ENCODE measurements at places on chromosomes 2 and 18. TPM values are rescaled to one million over a fixed set of nuclear protein-coding genes. Genes with fewer than 3 reads are reported as not detected.

The AOX1 gene
- total RNA-seq, result 0.08 TPM

The ASIC4 gene
- total RNA-seq, result not detected

The C2orf78 gene
- not detected for total RNA-seq

The SMAD2 gene
- 140 TPM for total RNA-seq

The GALM gene
- total RNA-seq, result 27.6 TPM

The RIT2 gene
- total RNA-seq, result not detected

DNA sequence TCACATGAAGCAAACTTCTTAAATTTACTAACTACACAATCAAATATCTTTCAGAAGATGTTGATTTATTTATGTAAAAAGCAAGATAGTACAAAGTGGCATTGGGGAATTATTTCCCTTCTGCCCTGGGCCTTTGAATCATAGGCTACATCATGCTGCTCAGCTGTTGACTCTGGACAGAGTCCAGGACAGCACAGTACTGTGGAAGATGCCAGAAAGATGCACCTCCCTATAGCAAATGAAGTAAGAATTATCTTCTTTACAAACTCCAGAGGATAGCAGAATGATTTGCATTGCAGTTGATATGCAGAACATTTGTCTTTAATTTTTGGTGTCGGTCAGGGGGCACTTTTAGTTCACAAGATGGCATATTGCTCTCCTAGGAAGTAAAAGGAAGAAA, 1354.5 kb upstream of the ZEB2 start:
- no peaks in the 10 kb centered on the region for H3K4me1 ChIP-seq
- no peak for DNase-seq

DNA sequence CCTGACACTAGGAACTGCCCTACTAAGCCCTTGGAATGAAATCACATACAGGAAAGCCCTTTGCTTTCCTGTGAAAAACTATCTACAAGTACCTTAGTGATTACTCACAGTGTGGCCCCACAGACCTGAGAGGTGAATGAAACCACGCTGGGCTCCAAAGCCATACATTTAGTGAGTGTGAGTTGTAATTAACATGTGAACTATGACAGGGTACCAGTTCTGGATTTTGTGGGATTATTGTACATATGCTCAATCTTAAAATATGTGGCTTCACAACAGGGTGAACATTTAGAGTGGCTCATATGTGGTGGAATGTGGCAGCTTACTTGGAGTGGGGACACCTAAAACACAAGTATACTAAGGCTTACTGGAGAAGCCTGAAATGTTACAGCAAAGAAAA, 12.3 kb downstream of the KCTD1 start:
- H3K27me3 ChIP-seq, result no peaks in the 10 kb centered on the region
- H3K27ac ChIP-seq, result no peak overlapping the region
- peaks cover 6% of the 10 kb centered on the region for H3K4me1 ChIP-seq
- H3K36me3 ChIP-seq, result no peaks in the 10 kb centered on the region
- H3K4me3 ChIP-seq, result no peak overlapping the region
- no peak for DNase-seq

GRCh38 chr18:63342206-63342605, 22.6 kb upstream of the BCL2 start:
- peak; percentile 45 for DNase-seq
- H3K27ac ChIP-seq, result no peak overlapping the region
- peaks cover 3% of the 10 kb centered on the region for H3K4me1 ChIP-seq

- H3K27me3 ChIP-seq, result no peaks in the 10 kb centered on the region
- no peak for DNase-seq
These were observed 30.5 kb downstream of the PREPL start for GRCh38 chr2:44330801-44331200.

GRCh38 chr2:42828487-42829425, 36.4 kb upstream of the HAAO start:
- no peak overlapping the region for H3K27ac ChIP-seq
- H3K36me3 ChIP-seq, result no peaks in the 10 kb centered on the region
- peaks cover 12% of the 10 kb centered on the region for H3K4me1 ChIP-seq
- peaks cover 9% of the 10 kb centered on the region for H3K27me3 ChIP-seq
- H3K4me3 ChIP-seq, result no peak overlapping the region

DNA sequence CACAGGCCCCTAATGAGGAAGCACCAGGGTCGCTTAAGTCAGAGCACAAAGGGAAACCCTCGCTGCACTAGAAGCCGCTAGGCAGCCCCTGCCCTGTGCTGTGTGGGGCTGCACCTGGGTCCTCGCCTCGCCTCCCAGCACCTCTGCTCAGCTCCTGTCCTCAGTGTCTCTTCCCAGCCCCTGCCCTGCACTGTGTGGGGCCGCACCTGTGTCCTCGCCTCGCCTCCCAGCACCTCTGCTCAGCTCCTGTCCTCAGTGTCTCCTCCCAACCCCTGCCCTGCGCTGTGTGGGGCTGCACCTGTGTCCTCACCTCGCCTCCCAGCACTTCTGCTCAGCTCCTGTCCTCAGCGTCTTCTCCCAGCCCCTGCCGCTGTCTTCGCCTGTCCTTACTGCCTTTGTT, 342.8 kb downstream of the EIPR1 start:
- H3K27ac ChIP-seq, result no peak overlapping the region
- no peaks in the 10 kb centered on the region for H3K4me1 ChIP-seq
- no peak overlapping the region for H3K4me3 ChIP-seq
- H3K36me3 ChIP-seq, result no peaks in the 10 kb centered on the region
- H3K27me3 ChIP-seq, result no peaks in the 10 kb centered on the region
- DNase-seq, result no peak

DNA sequence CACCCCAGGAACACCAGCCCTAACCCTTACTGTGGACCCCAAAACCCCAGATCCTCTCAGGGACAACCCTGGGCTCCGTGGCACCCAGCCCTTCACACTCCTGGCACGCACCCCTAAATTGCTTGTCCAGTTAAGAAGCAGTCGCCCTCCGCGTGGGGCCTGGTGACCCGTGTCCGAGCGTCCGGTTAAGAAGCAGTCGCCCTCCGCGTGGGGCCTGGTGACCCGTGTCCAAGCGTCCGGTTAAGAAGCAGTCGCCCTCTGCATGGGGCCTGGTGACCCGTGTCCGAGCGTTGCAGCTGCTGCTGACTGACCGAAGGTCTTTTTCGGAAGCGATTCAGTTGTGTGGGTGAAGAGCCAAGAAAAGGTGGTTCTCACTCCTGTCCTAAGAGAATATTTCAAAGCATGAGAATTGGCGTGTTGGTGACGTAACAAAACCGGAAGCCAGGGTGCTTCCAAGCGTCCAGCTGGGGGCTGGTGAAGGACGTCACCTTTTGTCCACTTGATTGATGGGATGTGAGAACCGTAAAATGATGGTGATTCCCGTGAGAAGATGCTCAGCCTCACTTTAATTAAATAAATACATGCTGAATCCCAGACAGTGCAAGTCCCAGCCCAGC, 70.5 kb downstream of the KCNG2 start:
- no peaks in the 10 kb centered on the region for H3K27me3 ChIP-seq
- DNase-seq, result no peak
- no peaks in the 10 kb centered on the region for H3K4me1 ChIP-seq
- H3K36me3 ChIP-seq, result no peaks in the 10 kb centered on the region

GRCh38 chr2:65831509-65831908, 399.1 kb upstream of the SPRED2 start:
- no peaks in the 10 kb centered on the region for H3K4me1 ChIP-seq
- no peaks in the 10 kb centered on the region for H3K36me3 ChIP-seq
- DNase-seq, result no peak

- H3K27me3 ChIP-seq, result no peaks in the 10 kb centered on the region
- no peak overlapping the region for H3K4me3 ChIP-seq
- no peak for DNase-seq
- no peak overlapping the region for H3K27ac ChIP-seq
These were observed 17.8 kb downstream of the PER2 start for GRCh38 chr2:238270606-238271005.

DNA sequence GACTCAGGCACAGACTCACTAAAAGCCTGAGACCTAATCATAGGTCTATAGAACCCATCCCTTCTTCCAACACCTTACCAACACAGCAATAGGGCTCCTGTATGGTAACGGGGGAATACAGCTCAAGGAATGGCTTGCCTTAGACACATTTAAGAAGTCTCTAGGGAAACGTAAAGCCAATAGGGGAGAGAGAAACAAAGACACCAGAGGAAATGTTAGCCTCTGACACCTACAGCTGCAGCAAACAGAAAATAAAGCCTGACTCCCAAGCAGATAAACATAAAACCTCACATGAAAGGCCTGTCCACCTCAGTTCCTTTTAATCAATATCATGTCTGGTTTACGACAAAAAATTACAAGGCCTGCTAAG, 51.1 kb upstream of the NCOA1 start:
- no peak for DNase-seq
- no peak overlapping the region for H3K27ac ChIP-seq
- no peaks in the 10 kb centered on the region for H3K4me1 ChIP-seq
- H3K36me3 ChIP-seq, result no peaks in the 10 kb centered on the region
- H3K4me3 ChIP-seq, result no peak overlapping the region

GRCh38 chr2:225512876-225513540, 113.5 kb downstream of the NYAP2 start:
- no peak overlapping the region for H3K4me3 ChIP-seq
- H3K4me1 ChIP-seq, result no peaks in the 10 kb centered on the region
- H3K27me3 ChIP-seq, result no peaks in the 10 kb centered on the region
- no peaks in the 10 kb centered on the region for H3K36me3 ChIP-seq
- DNase-seq, result no peak

GRCh38 chr2:84194181-84194580, 264.9 kb downstream of the SUCLG1 start:
- H3K27me3 ChIP-seq, result no peaks in the 10 kb centered on the region
- no peak for DNase-seq
- H3K27ac ChIP-seq, result no peak overlapping the region
- H3K4me3 ChIP-seq, result no peak overlapping the region

GRCh38 chr2:222100704-222101699, 197.8 kb downstream of the PAX3 start:
- H3K36me3 ChIP-seq, result no peaks in the 10 kb centered on the region
- H3K27me3 ChIP-seq, result no peaks in the 10 kb centered on the region
- H3K4me1 ChIP-seq, result no peaks in the 10 kb centered on the region
- DNase-seq, result no peak
- no peak overlapping the region for H3K4me3 ChIP-seq

DNA sequence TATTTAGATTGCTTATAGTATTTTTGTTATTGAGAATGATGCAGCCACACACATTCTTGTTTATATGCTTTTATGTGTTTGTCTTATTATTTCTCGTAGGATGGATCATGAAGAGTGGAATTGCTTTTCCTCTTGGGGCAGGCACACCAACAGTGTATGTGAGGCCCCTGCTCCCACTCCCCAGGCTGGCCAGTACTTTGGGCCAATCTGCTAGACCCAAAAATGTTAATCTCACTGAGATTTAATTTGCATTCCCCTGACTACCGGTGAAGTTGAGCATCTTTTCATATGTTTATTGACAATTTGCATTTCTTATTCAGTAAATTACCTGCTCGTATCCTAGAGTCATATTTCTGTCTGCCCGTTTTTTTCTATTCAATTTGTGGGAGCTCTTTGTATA, 4.7 kb upstream of the MYCN start:
- H3K4me1 ChIP-seq, result peaks cover 5% of the 10 kb centered on the region
- no peak for DNase-seq
- no peak overlapping the region for H3K27ac ChIP-seq
- no peak overlapping the region for H3K4me3 ChIP-seq

GRCh38 chr2:145203891-145204290, 684.0 kb upstream of the ZEB2 start:
- no peaks in the 10 kb centered on the region for H3K4me1 ChIP-seq
- H3K27ac ChIP-seq, result no peak overlapping the region
- DNase-seq, result no peak
- no peaks in the 10 kb centered on the region for H3K36me3 ChIP-seq
- H3K4me3 ChIP-seq, result no peak overlapping the region

GRCh38 chr18:48951448-48952286, 902 bp upstream of the SMAD7 start:
- peaks cover 39% of the 10 kb centered on the region for H3K4me1 ChIP-seq
- peak; percentile 83 for DNase-seq
- peaks cover 5% of the 10 kb centered on the region for H3K27me3 ChIP-seq
- H3K4me3 ChIP-seq, result peak overlapping the region; percentile 94
- peak overlapping the region; percentile 81 for H3K27ac ChIP-seq
- peaks cover 32% of the 10 kb centered on the region for H3K36me3 ChIP-seq

- no peaks in the 10 kb centered on the region for H3K4me1 ChIP-seq
- H3K27ac ChIP-seq, result no peak overlapping the region
- no peaks in the 10 kb centered on the region for H3K27me3 ChIP-seq
- no peak for DNase-seq
- H3K4me3 ChIP-seq, result no peak overlapping the region
These were observed 875.8 kb downstream of the EPHA4 start for GRCh38 chr2:220696280-220696669.

GRCh38 chr18:74310411-74310810, 5.2 kb upstream of the C18orf63 start:
- H3K36me3 ChIP-seq, result no peaks in the 10 kb centered on the region
- H3K4me1 ChIP-seq, result no peaks in the 10 kb centered on the region
- peak; percentile 37 for DNase-seq
- no peak overlapping the region for H3K27ac ChIP-seq
- H3K27me3 ChIP-seq, result peaks cover 32% of the 10 kb centered on the region

DNA sequence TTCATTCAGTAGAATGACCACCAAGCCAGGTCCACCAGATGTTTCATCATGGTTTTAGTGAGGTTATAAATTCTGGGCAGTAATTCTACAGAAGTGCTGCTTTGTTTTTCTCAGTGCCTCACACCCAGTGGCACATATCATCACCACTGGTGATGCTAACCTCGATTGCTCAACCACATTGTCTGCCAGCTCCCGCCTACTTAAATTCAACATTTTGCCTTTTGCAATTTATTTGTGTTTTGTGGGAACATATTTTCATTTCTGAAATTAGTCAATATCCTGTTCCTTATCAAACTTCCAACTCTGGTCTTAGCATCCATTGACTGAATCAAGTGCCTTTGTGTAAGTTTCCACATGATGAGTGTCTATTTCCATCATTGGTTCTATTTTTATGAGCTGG, 62.3 kb upstream of the TMEM178A start:
- DNase-seq, result no peak
- no peaks in the 10 kb centered on the region for H3K4me1 ChIP-seq
- H3K4me3 ChIP-seq, result no peak overlapping the region
- no peaks in the 10 kb centered on the region for H3K36me3 ChIP-seq
- no peak overlapping the region for H3K27ac ChIP-seq

DNA sequence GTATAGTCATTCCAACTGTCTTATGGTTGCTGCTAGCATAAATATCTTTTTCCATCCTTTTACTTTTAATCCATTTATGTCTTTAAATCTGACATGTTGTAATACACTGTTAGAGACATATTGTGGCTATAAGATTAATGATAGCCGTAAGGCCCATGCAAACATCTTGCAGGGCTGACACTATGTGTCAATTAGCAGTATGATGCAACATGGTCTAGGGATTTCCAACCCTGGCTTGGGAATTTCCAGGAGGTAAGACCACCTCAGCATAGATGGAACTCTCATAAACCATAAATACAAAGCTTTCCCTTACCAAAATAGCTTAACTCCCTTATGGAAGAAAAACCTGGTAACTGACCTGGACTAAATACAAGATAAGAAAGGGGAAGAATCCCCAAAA, 16.5 kb downstream of the SCLY start:
- no peak for DNase-seq
- H3K27me3 ChIP-seq, result no peaks in the 10 kb centered on the region
- H3K27ac ChIP-seq, result no peak overlapping the region
- H3K4me1 ChIP-seq, result peaks cover 6% of the 10 kb centered on the region
- H3K4me3 ChIP-seq, result no peak overlapping the region
- peaks cover 71% of the 10 kb centered on the region for H3K36me3 ChIP-seq

GRCh38 chr2:24123922-24124580, 782 bp downstream of the FAM228B start:
- no peaks in the 10 kb centered on the region for H3K27me3 ChIP-seq
- DNase-seq, result no peak
- H3K4me3 ChIP-seq, result peak overlapping the region; percentile 68
- H3K36me3 ChIP-seq, result peaks cover 4% of the 10 kb centered on the region
- H3K4me1 ChIP-seq, result peaks cover 16% of the 10 kb centered on the region
- peak overlapping the region; percentile 66 for H3K27ac ChIP-seq

Data from activated CD8-positive, alpha-beta T cell treated with anti-CD3 and anti-CD28 coated beads, Interleukin-2, amount 10 ng/mL, durations not matched to agents 7 days and 5 days (primary cell).